ENCODE measurements at places on chromosomes 2 and 18.

GRCh38 chr2:30820381-30821055 lies 13.3 kb upstream of the CAPN13 start:
- no peak for DNase-seq

DNA sequence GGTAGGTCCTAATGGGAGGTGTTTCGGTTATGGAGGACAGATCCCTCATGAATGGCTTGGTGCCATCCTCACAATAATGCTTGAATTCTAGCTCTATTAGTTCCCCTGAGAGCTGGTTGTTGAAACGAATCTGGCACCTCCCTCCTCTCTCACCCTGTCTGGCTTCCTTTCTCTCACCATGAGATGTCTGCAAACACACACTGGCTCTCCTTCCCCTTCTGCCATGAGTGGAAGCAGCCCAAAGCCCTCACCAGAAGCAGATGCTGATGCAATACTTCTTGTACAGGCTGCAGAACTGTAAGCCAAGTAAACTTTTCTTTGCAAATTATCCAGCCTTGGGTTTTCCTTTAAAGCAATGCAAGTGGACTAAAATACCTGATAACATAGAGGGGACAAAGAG lies 86.6 kb downstream of the RND3 start:
- no peak for DNase-seq

- DNase-seq, result no peak
Observed at GRCh38 chr2:223465793-223466192, 136.4 kb downstream of the SCG2 start.

DNA sequence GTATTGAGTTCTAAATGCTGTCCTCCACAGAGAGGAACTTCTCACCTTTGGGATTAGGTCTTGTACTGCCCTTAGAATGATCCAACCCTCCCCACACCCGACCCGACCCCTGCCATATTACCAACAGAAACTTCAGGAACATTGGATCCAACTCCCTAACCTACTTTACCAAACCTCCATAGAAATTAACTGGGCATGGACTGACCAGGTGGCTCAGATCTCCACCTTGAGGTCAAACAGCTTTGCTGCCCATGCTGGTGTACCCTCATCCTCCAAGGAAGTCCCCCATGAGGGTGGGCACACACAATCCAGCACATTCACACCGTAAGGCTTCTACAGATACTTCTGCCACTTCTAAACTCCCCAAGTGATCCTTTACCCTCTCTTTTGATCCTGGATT lies 21.5 kb downstream of the NFE2L2 start:
- no peak for DNase-seq

GRCh38 chr2:65791404-65791975 lies 359.1 kb upstream of the SPRED2 start:
- DNase-seq, result no peak

GRCh38 chr2:126539101-126539500 lies 116.9 kb upstream of the GYPC start:
- DNase-seq, result no peak

- DNase-seq, result no peak
Observed at GRCh38 chr2:36748166-36748565, 51.7 kb downstream of the VIT start.

GRCh38 chr2:70233926-70234325 lies 14.5 kb downstream of the TIA1 start:
- no peak for DNase-seq

DNA sequence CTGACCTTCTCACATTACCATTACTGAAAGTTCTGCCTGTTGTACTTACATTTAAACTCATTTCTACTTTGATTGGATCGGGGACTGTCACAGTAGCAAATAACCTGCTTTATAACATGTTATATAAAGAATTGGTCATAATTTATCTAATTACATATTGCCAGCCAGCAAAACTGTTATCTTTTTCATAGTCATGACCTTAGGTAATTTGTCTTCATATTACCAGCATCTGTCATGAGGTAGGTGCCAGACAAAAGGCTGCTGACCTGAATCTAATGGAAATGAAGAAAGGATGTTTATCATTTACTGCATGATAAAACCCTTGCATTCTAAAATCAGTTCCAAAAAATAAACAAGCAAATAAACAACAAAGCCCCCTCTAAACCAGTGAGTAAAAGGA lies 89.4 kb upstream of the LRP1B start:
- no peak for DNase-seq

- no peak for DNase-seq
Observed at GRCh38 chr18:3340682-3341097, 78.8 kb downstream of the MYL12B start.

DNA sequence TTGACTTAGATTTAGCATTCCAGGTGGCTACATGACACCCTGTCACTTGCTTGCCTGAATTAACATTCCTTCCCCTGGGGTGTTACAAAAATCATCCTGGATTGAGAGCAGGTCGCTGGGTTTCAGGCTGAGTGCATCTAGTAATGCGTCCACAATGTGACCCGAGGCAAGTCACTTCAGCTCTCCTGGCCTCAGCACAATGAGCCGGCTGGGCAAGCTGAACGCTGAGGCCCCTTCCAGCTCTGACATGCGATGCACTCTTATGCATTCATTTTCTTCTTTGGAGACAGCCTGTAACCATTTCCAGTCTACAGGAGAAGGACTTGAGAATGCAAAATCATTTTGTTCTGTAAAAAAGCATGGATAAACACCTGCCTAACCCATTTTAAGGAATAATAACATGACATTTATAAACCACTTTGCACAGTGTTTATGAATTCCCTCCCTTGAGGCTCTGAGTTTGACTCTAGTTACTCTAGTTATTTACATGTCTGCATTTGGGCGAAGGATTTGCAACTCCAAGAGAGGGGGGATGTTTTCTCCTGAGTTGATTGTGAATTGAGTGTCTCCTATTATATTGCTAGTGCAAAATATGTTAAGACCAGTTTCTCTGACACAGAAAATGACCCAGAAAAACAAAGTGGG lies 63.0 kb upstream of the CPO start:
- DNase-seq, result no peak

DNA sequence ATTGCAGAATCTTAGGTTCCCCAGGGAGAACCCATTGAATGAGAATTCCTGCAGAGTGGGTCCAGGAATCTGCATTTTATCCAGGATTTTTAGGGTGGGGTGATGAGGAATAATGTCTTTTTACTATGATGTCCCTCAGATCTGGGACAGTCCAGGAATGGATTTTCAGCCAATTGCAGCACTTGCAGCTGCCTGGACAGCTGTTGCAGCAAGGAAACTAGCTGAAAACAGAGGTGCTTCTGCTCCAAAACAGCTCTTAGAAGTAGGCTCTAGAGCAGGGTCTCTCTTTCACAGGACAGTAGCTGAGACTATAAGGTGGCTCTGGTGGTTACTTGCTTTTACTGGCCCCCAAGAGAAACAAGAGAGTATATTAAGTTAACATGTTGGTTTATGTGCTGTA lies 9.1 kb downstream of the GLI2 start:
- DNase-seq, result no peak

- no peak for DNase-seq
Observed at GRCh38 chr2:171046048-171046560, 114.6 kb downstream of the TLK1 start.

- DNase-seq, result no peak
Observed at GRCh38 chr2:229066121-229066715, 204.9 kb downstream of the PID1 start.

GRCh38 chr2:12711339-12711738 lies 5.4 kb upstream of the TRIB2 start:
- no peak for DNase-seq

- no peak for DNase-seq
Observed at GRCh38 chr18:518081-518480, 17.6 kb upstream of the COLEC12 start.

GRCh38 chr2:176751314-176752227 lies 461.0 kb upstream of the HNRNPA3 start:
- DNase-seq, result no peak

DNA sequence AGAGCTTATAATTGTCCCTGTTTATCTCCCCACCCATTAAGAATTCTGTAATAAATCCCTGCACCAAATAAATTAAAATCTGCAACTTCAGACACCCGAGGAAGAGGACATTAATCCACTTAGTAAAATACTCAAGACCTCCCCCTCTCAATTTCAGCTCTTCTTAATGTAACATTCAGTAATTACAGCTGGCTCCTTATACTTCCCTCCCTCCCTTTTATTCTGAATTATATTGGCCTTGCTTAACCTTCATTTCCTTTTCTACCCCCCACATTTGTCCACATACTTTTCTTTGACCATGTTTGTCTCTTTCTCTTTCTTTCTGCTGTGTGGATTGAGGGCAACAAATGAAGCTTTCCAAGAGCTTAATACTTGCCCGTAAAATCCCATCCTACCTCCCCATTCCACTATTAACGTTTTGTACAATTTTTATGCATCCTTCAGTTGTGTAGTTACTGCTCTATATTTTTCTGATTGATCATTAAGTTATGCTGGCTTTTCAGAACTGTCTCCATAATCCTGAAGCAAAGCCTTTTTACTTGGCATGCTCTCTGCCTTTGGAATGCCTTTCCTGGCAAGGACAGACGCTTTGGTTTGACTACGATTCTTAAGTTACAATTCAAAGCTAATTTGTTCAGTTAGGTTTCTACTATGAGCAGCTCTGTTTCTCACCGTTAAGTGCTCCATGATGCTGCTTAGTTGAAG lies 580.1 kb downstream of the ZEB2 start:
- DNase-seq, result no peak

GRCh38 chr2:81050580-81051095 lies 746.1 kb upstream of the LRRTM1 start:
- no peak for DNase-seq

DNA sequence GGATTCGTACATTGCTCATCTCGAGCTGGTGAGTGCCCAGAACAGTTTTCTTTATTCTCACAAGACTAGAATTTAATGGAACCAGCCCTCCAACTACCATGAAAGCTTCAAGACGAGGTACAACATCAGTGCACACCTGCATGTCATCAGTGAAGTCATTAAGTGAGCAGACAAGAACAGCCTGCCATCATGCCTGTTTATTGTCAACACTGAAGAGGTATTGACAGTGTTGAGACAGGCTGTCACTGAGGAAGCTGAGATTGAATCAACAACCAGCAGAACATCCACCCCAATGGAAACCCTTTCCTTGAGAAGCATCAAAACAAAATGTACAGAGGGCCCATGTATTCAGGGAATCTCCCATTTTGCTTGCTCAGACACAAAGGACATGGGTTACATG lies 148.0 kb upstream of the TCF4 start:
- no peak for DNase-seq

- DNase-seq, result no peak
Observed at GRCh38 chr2:191125646-191126045, 25.1 kb downstream of the STAT4 start.

Measured in stimulated activated CD4-positive, alpha-beta T cell treated with anti-CD3 and anti-CD28 coated beads, Interleukin-1b, Interleukin-23, amount 100 ng/mL, for 1 hour (primary cell).